ENCODE measurements at places on chromosomes 3 and 15. TPM values are rescaled to one million over a fixed set of nuclear protein-coding genes. Genes with fewer than 3 reads are reported as not detected.

SCN11A gene
- total RNA-seq = under 0.01 TPM

THRB gene
- 1.4 TPM for total RNA-seq

GOLGA6A gene
- not detected for total RNA-seq

TMEM45A gene
- total RNA-seq = 104 TPM

STRIT1 gene
- total RNA-seq = not detected

SH2D7 gene
- not detected for total RNA-seq

OR5H15 gene
- total RNA-seq = not detected

SAXO2 gene
- 0.65 TPM for total RNA-seq

ACOX2 gene
- total RNA-seq = 25.8 TPM

ZFAND6 gene
- total RNA-seq = 121 TPM

LRRC31 gene
- total RNA-seq = not detected

All from smooth muscle cell of bladder (primary cell).